CD4-positive, alpha-beta memory T cell (primary cell): ENCODE measurements at places on chromosomes 2 and 18.
A peak's percentile ranks its signal among the peaks of the same experiment; 100 is the strongest.

DNA sequence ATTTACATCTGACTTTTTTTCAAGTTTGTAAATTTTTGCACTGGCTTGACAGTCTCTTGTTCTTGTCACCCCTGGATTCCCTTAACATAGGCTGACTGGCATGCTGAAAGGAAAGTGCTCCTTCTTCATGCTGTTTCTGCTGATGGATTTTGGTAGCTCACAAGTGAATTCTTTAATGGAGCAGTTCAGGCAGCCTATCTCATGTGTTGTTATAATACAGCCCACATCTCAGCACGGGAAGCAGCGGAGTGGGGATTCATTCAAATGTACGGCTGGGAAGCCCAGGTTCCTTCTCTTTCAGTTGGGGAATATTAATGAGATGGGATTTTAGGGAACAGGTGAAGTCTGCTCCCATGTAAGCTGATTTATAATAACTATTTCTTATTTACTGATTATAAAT is 142.8 kb downstream of the CD8B2 start:
- no peaks in the 10 kb centered on the region for H3K36me3 ChIP-seq
- no peak overlapping the region for H3K27ac ChIP-seq
- DNase-seq, result no peak
- no peaks in the 10 kb centered on the region for H3K4me1 ChIP-seq
- H3K27me3 ChIP-seq, result no peaks in the 10 kb centered on the region

- DNase-seq, result no peak
- no peaks in the 10 kb centered on the region for H3K4me1 ChIP-seq
- H3K27me3 ChIP-seq, result no peaks in the 10 kb centered on the region
- H3K4me3 ChIP-seq, result no peak overlapping the region
These were observed 1624.2 kb downstream of the LRP1B start for GRCh38 chr2:140506606-140507005.

GRCh38 chr2:232535761-232536530 is 3.5 kb upstream of the CHRNG start:
- DNase-seq, result no peak
- H3K4me1 ChIP-seq, result no peaks in the 10 kb centered on the region
- no peak overlapping the region for H3K4me3 ChIP-seq
- no peaks in the 10 kb centered on the region for H3K27me3 ChIP-seq

DNA sequence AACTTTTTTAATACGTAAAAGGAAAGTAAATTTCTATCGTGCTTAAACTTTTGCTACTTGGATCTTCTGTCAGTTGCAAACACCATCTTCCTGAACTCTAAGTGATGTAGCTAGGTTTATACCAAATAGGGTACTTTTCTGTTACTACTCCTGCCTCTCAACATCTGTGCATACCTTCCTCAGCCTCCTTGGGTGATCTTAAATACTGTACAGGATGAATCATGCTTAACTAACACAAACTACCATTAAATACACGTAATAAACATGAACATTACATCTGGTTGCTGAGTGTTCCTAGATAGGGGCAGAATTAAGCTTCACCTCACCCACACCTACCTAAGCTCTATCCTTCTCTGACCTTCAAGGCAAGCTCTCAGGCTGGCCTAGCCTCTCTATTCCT is 398.0 kb downstream of the TXNL1 start:
- no peaks in the 10 kb centered on the region for H3K27me3 ChIP-seq
- H3K4me1 ChIP-seq, result no peaks in the 10 kb centered on the region

- peak overlapping the region; percentile 1 for H3K27ac ChIP-seq
- peak; percentile 51 for DNase-seq
- H3K27me3 ChIP-seq, result no peaks in the 10 kb centered on the region
These were observed 10.2 kb downstream of the ARID5A start for GRCh38 chr2:96546797-96547196.

GRCh38 chr2:220509966-220510365 is 882.5 kb downstream of the SLC4A3 start:
- H3K27me3 ChIP-seq, result no peaks in the 10 kb centered on the region
- no peaks in the 10 kb centered on the region for H3K36me3 ChIP-seq
- no peaks in the 10 kb centered on the region for H3K4me1 ChIP-seq
- no peak overlapping the region for H3K4me3 ChIP-seq

GRCh38 chr2:15935189-15935588 is 5.2 kb upstream of the MYCN start:
- H3K4me3 ChIP-seq, result no peak overlapping the region
- H3K27me3 ChIP-seq, result no peaks in the 10 kb centered on the region
- DNase-seq, result no peak
- H3K4me1 ChIP-seq, result peaks cover 4% of the 10 kb centered on the region
- no peaks in the 10 kb centered on the region for H3K36me3 ChIP-seq

- H3K36me3 ChIP-seq, result no peaks in the 10 kb centered on the region
- H3K4me1 ChIP-seq, result peaks cover 82% of the 10 kb centered on the region
- DNase-seq, result no peak
- no peaks in the 10 kb centered on the region for H3K27me3 ChIP-seq
These were observed 187.9 kb downstream of the NCK2 start for GRCh38 chr2:105932582-105932981.

GRCh38 chr2:178195390-178196166 is 1.3 kb downstream of the OSBPL6 start:
- no peak overlapping the region for H3K27ac ChIP-seq
- H3K4me1 ChIP-seq, result peaks cover 12% of the 10 kb centered on the region
- peaks cover 3% of the 10 kb centered on the region for H3K27me3 ChIP-seq
- no peaks in the 10 kb centered on the region for H3K36me3 ChIP-seq
- H3K4me3 ChIP-seq, result peak overlapping the region; percentile 47

GRCh38 chr2:127386764-127387654 is 766 bp downstream of the MAP3K2 start:
- H3K4me3 ChIP-seq, result peak overlapping the region; percentile 65
- no peaks in the 10 kb centered on the region for H3K36me3 ChIP-seq
- H3K27me3 ChIP-seq, result no peaks in the 10 kb centered on the region
- peaks cover 55% of the 10 kb centered on the region for H3K4me1 ChIP-seq
- peak; percentile 84 for DNase-seq
- H3K27ac ChIP-seq, result peak overlapping the region; percentile 97

- H3K4me3 ChIP-seq, result no peak overlapping the region
- H3K27ac ChIP-seq, result no peak overlapping the region
- no peaks in the 10 kb centered on the region for H3K4me1 ChIP-seq
These were observed 244.7 kb downstream of the CCDC178 start for GRCh38 chr18:33195795-33196194.

DNA sequence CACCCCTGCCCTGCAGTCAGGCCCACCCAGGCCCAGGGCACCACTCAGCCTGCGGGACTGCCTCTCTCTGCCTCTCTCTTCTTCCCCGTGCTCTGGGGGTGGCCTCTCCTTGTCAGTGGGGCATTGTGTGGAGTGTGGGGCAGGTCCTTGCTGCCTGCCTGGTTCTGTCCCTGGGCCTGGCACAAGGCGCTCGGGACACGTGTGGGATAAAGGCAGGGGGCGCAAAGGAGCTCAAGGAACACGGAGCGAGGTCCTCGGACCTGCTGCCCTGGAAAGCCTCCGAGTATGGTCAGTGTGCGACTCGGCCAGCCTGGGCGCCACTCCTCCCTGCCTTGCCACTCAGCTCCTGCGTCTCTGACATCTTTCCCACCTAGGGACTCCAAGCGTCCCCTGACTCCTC is 262.2 kb downstream of the HDAC4 start:
- H3K27me3 ChIP-seq, result no peaks in the 10 kb centered on the region
- no peak for DNase-seq
- no peak overlapping the region for H3K27ac ChIP-seq
- H3K4me3 ChIP-seq, result no peak overlapping the region
- H3K36me3 ChIP-seq, result peaks cover 43% of the 10 kb centered on the region

- no peaks in the 10 kb centered on the region for H3K36me3 ChIP-seq
- H3K4me1 ChIP-seq, result no peaks in the 10 kb centered on the region
- no peaks in the 10 kb centered on the region for H3K27me3 ChIP-seq
- no peak overlapping the region for H3K4me3 ChIP-seq
- H3K27ac ChIP-seq, result no peak overlapping the region
These were observed 40.7 kb upstream of the TANK start for GRCh38 chr2:161119483-161119882.

DNA sequence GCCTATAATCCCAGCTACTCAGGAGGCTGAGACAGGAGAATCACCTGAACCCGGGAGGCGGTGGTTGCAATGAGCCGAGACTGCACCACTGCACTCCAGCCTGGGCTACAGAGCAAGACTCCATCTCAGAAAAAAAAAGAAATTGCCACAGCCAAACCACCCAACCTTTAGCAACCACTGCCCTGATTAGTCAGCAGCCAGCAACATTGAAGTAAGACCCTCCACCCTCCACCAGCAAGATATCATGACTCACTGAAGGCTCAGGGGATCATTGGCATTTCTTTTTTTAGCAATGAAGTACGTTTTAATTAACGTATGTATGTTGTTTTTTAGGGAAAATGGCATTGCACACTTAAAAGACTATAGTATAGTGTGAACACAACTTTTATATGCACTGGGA is 349.1 kb upstream of the ACVR2A start:
- H3K4me3 ChIP-seq, result no peak overlapping the region
- H3K27me3 ChIP-seq, result no peaks in the 10 kb centered on the region
- peaks cover 41% of the 10 kb centered on the region for H3K4me1 ChIP-seq
- no peak for DNase-seq
- no peak overlapping the region for H3K27ac ChIP-seq

DNA sequence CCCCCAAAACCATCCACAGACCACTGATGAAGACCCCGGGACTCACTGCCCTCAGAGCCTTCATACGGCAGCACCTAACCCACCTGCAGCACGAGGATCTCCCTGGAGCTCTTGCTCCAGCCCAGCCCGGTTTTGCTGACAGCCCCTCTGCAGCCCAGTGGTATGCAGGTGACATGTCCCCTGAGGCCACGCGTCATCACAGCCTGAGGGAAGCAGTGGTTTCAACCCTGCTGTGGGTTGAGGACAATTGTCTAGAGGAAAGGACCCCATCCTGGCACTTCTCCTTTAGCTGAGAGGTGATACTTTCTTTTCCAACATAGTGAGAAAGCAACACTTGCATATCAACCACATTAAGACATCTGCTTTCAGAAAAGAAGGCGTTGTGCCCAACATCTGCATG is 134.0 kb downstream of the SEPTIN10 start:
- no peak overlapping the region for H3K27ac ChIP-seq
- H3K4me1 ChIP-seq, result no peaks in the 10 kb centered on the region
- H3K36me3 ChIP-seq, result no peaks in the 10 kb centered on the region
- no peak for DNase-seq
- H3K27me3 ChIP-seq, result no peaks in the 10 kb centered on the region

DNA sequence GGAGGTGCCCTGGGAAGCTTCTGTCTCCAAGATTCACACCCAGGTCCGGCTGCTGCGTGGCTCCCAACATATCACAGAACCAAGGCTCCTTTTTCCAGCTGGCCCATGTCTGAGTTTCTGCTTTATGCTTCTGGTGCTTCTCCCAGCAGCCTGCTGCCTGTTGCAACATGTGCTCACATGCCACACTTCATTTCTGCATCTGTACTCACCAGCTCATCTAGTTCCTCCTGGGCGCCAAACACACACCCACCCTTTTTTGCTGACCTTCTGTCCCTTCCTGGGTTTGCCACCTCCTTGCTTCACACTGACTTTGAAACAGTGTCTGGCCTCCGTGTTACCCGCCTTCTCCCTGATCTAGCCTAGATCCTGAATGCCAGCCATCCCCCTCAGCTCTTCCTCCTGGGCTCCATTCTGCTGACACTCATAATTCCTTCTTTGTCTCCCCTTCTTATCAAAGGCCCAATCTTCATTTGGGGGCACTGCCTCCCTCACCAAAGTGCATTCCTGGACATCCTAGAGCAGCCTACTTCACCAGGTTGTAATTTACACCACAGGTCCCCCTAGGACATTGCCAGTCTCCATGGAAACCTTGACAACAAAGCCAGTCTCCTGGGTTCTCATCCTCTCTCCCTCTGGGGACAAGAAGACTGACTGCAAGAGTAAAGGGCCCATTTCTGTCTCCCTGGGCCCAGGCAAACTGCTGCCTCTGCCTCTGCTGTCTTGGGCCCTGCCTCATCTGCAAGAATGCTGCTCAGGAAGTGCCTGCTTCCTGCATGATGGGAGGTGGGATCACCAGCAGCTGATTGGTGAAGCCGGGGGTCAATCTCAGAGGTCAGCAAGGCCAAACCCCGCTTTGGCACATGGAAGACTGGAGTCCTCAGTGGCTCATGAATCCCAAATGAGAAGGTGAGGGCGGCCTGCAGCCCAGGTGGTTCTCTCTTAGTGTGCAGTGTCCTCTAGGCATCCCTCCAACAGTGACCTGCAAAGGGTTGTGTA is 13.9 kb upstream of the PROM2 start:
- H3K4me3 ChIP-seq, result no peak overlapping the region
- H3K36me3 ChIP-seq, result no peaks in the 10 kb centered on the region
- DNase-seq, result no peak

DNA sequence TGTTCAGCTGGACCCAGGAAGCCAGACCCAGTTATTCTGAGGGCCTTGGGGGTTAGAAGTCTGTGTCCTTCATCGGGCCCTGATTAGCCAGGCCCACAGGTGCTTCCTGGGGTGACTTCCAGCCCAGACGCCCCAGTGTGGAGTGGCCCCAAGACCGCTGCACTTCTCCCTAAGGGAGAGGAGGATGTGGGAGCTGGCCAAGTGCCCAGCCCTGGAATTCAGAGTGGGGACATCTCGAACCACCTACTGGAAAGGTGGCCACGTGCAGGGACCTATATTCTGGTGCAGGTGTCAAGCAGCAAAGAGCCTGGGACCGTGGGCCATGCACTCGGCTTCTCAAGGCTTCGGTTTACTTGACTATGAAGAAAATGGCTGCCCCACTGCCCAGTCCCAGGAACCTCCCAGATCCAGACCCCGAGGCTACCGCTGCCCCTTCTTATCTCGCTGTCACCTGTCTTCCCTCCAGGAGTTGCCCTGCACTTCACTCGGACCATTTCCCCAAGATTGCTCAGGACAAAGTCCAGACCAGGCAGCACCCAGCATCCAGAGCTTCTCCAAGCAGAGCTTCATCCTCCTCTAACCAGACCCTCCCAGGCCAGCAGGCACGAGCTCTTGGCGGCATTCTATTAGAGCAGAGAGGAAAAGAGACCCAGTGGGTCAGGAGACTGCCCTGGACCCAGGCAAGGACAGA is 142.8 kb upstream of the ID2 start:
- no peak overlapping the region for H3K4me3 ChIP-seq
- H3K27ac ChIP-seq, result no peak overlapping the region
- H3K4me1 ChIP-seq, result peaks cover 62% of the 10 kb centered on the region
- no peaks in the 10 kb centered on the region for H3K36me3 ChIP-seq
- no peak for DNase-seq

- no peaks in the 10 kb centered on the region for H3K27me3 ChIP-seq
- H3K36me3 ChIP-seq, result no peaks in the 10 kb centered on the region
- no peaks in the 10 kb centered on the region for H3K4me1 ChIP-seq
- DNase-seq, result no peak
- no peak overlapping the region for H3K4me3 ChIP-seq
These were observed 41.3 kb upstream of the SNED1 start for GRCh38 chr2:240956935-240957655.

GRCh38 chr2:15532996-15533395 is 28.1 kb downstream of the NBAS start:
- no peaks in the 10 kb centered on the region for H3K27me3 ChIP-seq
- no peaks in the 10 kb centered on the region for H3K4me1 ChIP-seq
- H3K36me3 ChIP-seq, result peaks cover 19% of the 10 kb centered on the region
- no peak for DNase-seq

- no peaks in the 10 kb centered on the region for H3K36me3 ChIP-seq
- H3K27ac ChIP-seq, result no peak overlapping the region
- no peaks in the 10 kb centered on the region for H3K4me1 ChIP-seq
- H3K4me3 ChIP-seq, result no peak overlapping the region
These were observed 94.0 kb downstream of the MCFD2 start for GRCh38 chr2:46821600-46821999.
